ENCODE measurements at places on chromosomes 6 and 20.

- no peak for DNase-seq
Measured at GRCh38 chr20:49969946-49970345, 12.8 kb upstream of the SNAI1 start.

DNA sequence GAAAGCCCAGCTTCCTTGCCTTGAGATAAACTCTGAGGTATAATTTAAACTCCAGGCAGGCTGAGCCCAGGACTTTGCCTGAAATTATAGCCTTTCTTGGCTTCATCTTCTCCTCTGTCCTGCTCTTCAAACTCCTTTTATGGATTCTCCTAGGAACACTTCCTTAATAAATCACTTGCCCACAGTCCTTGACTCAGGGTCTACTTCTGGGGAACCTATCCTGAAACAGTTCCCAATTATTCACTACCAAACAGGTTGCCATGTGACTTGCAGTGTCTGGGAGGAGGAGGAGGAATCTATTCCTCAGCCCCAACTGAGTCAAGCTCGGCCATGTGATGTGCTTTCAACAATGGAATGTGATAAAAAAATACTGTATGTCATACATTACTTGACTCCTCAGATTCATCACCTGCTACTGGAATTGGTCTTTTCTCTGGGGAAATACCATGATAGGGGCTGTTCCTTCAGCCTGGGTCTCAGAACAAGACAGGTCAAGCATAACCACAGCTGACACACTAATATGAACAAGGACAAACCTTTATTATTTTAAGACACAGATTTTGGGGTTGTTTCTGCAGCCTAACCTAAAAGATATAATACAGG is 20.5 kb upstream of the CDKN1A start:
- no peak for DNase-seq

- DNase-seq = no peak
Measured at GRCh38 chr6:164039954-164040375, 625.4 kb downstream of the QKI start.

- peak; percentile 26 for DNase-seq
Measured at GRCh38 chr20:44431502-44432234, 44.0 kb upstream of the TTPAL start.

- no peak for DNase-seq
Measured at GRCh38 chr6:168165891-168166290, 86.9 kb upstream of the FRMD1 start.

DNA sequence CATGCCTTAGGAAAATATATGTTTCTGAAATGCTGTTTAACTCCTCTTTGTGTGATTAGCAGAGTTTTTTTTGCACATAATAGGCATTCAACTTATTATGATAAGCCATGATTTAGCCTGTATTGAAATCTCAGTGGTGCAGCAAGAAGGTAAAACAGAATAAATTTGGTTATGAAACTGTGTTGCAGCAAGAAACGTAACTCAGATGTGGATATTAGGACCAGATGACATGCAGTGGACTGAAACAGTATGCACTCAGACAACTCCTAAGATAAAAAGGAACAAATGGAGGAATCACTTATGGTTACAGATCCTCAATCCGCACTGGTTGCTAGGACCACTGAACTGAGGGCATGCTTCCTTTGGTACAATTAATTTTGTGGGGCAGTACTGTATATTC is 254.2 kb upstream of the HSF2 start:
- no peak for DNase-seq

DNA sequence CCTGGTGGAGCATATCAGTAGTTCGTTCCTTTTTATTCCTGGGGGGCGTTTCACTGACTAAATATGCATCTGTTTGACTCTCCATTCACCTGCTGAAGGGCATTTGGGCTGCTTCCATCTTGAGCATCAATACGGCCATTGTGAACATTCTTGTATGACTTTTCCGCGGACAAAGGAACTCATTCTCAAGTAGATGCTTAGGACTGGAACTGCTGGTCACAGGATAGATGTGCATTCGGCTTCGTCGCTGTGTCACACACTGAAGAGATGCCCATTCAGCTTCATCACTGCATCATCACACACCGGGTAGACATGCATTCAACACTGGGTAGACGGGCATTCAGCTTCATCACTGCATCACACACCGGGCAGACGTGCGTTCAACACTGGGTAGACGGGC is 95.3 kb downstream of the TAF4 start:
- no peak for DNase-seq

- no peak for DNase-seq
Measured at GRCh38 chr6:168130168-168130696, 51.2 kb upstream of the FRMD1 start.

GRCh38 chr6:38367231-38367630 is 272.5 kb downstream of the BTBD9 start:
- DNase-seq = no peak

GRCh38 chr6:150004783-150005717 is 20.3 kb downstream of the RAET1L start:
- peak; percentile 96 for DNase-seq

DNA sequence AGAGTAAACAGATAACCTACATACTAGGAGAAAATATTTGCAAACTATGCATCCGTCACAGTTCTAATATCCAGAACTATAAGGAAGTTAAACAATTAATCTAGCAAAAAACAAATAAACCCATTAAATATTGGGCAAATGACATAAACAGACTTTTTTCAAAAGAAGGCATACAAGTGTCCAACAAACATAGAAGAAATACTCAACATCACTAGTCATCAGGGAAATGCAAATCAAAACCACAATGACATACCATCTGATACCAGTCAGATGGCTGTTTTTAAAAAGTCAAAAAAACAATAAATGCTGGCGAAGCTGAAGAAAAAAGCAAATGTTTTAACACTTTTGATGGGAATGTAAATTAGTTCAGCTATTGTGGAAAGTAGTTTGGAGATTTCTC is 1117.7 kb upstream of the MAP3K7 start:
- DNase-seq = no peak

DNA sequence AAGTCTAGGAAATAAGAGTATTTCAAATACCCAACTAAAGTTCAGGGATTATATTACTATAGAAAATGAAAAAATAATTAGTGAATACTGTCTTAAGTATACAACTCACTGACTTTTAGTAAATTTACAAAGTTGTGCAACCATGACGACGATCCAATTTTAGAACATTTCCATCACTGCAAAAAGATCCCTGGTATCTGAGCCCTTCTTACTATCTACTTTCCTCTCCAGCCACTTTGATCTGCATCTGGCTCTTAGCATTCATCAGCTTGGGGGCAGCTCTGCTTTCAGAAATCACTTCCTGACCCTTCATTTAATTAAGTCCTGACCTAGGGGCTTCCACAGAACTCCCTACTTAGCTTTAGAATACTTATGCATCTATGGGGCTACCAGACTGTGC is 38.2 kb upstream of the RBL1 start:
- no peak for DNase-seq

- peak; percentile 29 for DNase-seq
Measured at GRCh38 chr6:92810913-92811312, 608.4 kb downstream of the EPHA7 start.

DNA sequence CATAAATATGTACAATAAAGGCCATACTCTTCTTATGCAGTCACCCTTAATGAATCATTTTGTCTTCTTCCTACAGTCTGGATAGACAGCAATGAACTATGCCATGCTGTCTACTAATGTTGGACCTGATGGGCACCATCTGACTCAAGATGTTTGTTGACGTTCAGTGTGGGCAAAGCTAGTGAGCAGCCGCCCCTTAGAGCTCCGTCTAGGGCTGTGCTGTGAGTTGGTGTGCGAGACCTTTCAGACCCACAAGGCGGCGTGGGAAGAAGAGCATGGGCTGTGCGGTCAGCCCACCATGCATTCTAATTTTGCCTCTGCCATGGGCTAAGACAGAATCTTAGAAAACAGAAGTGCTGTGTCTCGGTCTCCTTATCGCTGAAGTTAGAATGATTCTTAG is 829.4 kb downstream of the QKI start:
- DNase-seq = no peak

DNA sequence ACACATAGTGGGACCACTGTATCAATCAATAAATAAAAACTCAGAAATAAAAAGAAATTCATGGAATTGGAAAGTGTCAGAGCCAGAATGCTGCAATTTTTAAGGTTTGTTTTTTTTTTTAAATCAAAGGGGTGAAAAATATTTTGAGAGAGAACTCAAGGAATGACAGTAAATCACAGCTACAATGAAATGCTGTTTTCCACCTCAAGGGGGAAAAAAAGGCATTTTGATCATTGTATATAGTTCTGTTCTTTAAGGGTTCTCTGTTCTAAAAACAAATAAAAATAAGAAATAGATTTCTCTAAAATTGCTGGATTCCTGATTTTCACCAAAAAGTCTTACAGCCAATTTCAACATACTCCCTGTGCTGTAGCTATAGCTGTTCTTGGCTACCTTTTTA is 24.5 kb downstream of the FAXC start:
- no peak for DNase-seq

DNA sequence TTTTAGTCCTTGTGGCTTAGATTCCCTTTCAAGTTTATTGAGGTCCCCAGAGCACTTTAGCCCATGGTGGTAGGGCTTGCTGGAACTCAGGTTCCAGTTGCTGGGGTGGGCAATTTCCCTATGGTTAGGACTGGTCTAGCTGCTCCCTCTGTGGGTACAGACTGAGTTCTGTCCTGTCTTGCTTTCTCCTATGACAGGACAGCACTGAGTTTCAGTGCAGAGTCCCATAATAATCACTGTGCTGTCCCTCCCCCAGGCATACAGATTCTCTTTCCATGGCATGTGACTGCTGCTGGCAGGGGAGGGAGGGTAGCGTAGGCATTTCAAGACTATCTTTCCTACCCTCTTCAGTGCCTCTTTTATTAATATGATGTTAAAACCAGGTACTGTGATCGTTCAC is 17.1 kb upstream of the ERVFRD-1 start:
- no peak for DNase-seq

DNA sequence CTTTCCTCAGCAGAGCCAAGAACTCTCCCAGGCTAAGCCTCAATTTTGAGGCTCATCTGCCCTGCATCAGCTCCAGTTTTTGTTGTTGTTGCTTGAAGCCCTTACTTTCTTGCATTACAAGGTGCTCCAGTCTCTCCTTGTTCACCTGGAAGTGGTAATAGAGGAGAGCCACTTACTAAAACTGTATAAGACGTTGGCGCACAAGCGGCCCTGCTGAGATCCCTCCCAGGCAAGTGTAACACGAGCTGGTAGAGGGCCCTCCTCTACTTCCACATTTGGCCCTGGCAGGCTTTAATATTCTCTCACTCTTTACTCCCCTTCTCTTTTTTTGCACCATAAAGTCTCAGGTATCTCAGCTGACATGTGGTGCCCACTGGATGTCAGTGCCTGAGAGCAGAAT is 19.5 kb downstream of the GCM2 start:
- DNase-seq = no peak

- peak; percentile 50 for DNase-seq
Measured at GRCh38 chr6:44386929-44387345, 569 bp upstream of the CDC5L start.

- no peak for DNase-seq
Measured at GRCh38 chr20:52752023-52752422, 220.1 kb upstream of the TSHZ2 start.

DNA sequence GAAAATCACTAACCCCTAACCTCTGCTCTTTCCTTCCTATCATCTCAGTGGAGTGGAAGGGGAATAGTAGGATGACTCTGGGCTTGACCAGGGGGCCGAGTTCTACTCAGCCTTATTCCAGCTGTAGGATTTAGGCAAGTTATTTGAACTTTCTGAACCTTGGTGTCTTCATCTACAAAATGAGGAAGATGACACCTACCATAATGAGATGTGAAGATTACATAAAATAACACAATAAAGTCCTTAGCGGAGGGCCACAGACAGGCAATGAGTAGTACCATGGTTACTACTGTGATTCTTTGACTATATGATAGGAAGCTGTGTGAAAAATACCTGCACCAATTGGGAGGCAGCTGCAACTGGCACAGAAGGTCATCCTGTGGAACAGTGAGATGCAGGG is 53.6 kb upstream of the PIM1 start:
- DNase-seq = no peak

DNA sequence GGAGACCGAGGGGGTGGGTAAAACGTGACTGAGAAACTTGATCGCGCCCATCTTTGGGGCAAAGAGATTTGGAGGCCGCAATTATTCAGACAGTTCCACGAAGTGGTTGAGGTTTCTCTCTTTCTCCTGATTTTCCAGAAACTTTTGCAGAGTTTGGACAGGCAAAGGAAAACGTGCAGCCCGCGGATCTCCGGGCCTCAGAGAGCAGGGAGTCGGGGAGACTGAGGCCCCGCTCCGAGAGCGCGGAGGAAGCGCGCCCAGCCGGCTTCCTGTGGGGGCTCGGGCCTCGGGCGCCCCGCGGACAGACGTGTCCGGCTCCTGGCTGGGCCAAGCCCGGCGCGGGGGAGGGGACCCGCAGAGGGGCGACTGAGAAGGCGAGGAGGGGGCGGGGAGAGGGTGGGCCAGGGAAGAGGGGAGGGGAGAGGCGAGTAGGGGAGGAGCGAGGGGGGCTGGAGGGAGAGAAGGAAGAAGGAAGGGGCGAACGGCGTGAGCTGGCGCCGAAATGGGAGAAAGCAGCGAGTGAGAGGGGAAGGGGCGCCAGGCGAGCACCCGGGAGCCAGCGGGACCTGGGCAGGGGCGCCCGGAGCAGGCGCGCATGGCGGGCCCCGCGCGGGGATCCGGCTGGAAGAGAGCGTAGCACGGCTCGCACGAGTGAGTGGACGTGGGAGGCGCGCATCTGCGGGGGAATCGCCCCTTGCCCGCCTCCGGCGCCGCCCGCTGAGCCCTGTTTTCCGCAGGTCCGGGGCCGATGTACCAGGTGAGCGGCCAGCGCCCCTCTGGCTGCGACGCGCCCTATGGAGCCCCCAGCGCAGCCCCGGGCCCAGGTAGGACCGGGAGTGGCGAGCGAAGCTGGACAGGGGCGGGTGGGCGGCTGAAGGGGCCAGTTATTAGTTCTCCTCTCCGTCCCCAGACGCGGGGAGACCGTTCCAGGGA is at the start of gene MDFI:
Gene MDFI (plus strand): TSS at position 467 of the 933 bp plus-strand sequence. CDS start 282 bp downstream, at position 749.
- DNase-seq = no peak

- DNase-seq = no peak
Measured at GRCh38 chr20:38804682-38805501, 605 bp upstream of the PPP1R16B start.

GRCh38 chr6:95145457-95145856 is 431.9 kb upstream of the MANEA start:
- no peak for DNase-seq

DNA sequence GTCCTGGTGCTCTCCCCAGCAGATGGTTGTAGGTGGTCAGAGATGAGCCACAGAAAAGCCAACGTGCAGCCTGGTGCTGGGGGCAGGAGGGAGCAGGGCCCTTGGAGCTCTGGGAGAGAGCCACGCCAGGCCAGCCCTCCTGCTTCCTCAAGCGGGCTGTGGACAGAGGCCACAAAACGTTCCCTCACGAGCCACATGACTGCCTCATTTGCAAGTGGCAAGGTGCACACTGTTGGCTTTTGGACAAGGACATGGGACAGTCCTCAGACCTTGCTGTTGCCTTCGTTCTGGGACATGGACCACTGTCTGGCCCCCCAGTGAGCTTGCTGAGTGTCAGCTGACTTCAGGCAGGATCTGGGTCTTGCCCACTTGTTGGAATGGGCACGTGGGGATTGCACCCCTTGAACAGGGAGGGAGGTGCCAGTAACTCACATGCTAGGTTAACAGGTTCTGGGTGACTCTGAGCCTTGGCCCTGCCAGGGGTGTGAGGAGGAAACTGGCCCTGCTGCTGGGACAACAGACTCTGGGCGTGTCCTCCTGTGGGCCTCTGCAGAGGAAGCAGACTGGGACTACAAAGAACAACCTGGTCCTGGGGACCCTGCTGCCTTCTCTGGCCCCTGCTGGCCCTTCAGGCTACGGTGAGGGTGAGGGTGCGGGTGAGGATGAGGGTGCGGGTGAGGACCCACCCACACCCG is 2.6 kb downstream of the SLCO4A1 start:
- DNase-seq = no peak

- DNase-seq = no peak
Measured at GRCh38 chr20:59144179-59144830, 19.3 kb upstream of the ZNF831 start.
